Activated CD4-positive, alpha-beta T cell treated with anti-CD3 and anti-CD28 coated beads, Interleukin-2, amount 10 ng/mL, durations not matched to agents 24 days and 14 days (primary cell): ENCODE measurements at places on chromosomes 7 and 10. TPM values are rescaled to one million over a fixed set of nuclear protein-coding genes. Genes with fewer than 3 reads are reported as not detected.

JCAD gene
- total RNA-seq = 0.19 and 0.21 TPM in 2 replicates

DNA sequence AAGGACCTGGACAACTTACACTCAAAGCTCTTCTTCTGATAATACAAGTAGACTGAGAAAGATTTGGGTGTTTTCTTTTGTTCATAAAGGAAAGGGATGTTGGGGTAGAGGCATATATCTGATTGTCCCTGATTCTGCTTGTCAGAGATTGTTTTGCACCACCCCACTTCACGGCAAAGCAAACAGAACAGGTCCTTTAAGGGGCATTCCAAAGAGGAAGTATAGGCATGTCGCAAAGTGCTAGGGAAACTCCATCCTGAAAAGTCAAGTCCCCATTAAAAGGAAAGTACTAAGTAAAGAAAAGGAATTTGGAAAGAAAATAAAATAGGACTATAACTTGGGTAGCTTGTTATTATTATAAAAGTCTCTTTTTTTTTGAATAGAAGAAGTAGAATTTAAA, 233.0 kb downstream of the DNAJB9 start:
- no peak for DNase-seq

- DNase-seq = peak; percentile 67
Measured at GRCh38 chr7:3089493-3089892, 45.8 kb upstream of the CARD11 start.

- no peak for DNase-seq
Measured at GRCh38 chr10:92146107-92146506, 144.8 kb downstream of the CPEB3 start.

TDRD1 gene
- 0.16 and 0.21 TPM in 2 replicates for total RNA-seq

DNA sequence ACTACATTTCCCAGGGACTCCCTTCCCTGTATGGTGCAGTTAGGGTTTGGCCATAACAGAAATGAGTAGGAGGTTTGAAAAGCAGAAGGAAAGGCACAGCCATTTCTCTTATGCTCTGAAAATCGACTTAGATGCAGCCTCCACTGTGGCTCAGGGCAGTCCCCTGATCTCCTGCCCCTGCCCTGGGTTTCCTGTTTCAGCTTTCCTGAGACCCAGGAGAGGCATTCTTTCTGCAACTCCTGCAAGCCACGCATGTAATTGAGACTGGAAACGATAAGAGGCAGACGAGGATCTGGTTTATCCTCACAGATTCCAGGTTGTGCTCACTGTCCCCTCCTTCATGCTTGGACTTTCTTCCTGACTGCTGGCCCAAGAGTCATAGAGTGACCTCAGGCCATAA, 461.2 kb upstream of the VSTM2A start:
- no peak for DNase-seq

- DNase-seq = no peak
Measured at GRCh38 chr7:94590526-94591162, 65.3 kb downstream of the SGCE start.
